ENCODE measurements at places on chromosomes 3 and 15.

- no peak for DNase-seq
These were observed 32.2 kb downstream of the RPLP1 start for GRCh38 chr15:69484837-69485236.

GRCh38 chr3:42688016-42688415, 2.7 kb downstream of the KLHL40 start:
- no peak for DNase-seq

DNA sequence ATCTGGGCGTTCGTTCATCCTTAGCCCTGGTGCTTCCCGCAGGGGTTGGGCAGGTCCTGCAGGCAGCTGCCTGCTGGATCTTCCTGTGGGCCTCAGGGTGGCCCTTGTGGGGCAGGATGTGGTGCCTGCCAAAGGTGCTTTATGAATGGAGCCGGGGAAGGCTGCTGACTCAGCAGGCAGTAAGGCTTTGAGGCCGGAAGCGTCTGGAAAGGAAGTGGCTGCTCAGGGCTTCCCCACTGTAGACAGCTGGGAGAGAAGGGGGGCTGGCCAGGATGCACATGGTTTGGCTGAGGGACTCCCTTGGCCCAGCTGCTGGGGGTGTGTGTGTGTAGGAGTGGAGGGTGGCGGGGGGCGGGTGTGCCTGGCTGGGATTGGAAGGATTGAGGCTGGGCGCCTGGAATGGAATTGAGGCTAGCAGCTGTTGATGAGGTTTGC, 12.9 kb downstream of the CD276 start:
- peak; percentile 94 for DNase-seq

GRCh38 chr3:189702066-189702646, 71.0 kb downstream of the TP63 start:
- DNase-seq, result no peak

GRCh38 chr3:71859123-71859519, 74.2 kb upstream of the PROK2 start:
- peak; percentile 39 for DNase-seq

- no peak for DNase-seq
These were observed 18.1 kb downstream of the ANXA2 start for GRCh38 chr15:60379525-60380274.

- DNase-seq, result no peak
These were observed 1133.8 kb downstream of the TUSC7 start for GRCh38 chr3:117843356-117843755.

DNA sequence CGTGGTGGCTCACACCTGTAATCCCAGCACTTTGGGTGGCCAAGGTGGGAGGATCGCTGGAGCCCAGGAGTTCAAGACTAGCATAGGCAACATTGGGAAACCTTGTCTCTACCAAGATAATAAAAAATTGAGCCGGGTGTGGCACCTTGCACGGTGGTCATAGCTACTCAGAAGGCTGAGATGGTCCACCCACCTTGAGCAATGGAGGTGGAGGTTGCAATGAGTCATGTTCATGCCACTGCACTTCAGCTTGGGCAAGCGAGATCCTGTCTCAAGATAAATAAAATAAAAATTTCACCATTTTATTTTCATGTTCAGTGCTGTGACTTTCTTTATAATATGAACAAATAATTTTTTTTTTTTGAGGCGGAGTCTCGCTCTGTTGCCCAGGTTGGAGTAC, 12.5 kb downstream of the MAPK6 start:
- DNase-seq, result no peak

- DNase-seq, result no peak
These were observed 65.9 kb upstream of the LCTL start for GRCh38 chr15:66631616-66632263.

GRCh38 chr3:123075359-123075758, 8.5 kb downstream of the PDIA5 start:
- no peak for DNase-seq

GRCh38 chr15:81174125-81174791, 22.4 kb upstream of the IL16 start:
- DNase-seq, result no peak

DNA sequence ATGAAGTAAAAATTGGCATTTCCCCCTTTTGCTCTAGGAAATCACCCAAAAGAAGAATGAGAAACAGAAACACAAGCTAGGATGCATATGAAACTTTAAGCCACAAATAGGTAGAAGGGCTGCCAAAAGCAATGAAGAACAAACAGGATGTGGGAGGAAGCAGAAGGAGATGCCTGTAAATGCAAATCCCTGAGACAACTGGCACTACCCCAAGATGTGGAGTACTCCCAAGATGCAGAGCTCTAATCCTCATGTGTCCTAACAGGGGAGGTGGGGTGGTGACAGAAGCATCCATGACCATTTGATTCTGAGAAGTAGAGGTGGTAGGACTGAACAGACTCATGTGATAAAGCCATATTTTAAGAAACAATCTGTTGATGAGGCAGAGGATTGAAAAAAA, 31.9 kb upstream of the ZNF280D start:
- peak; percentile 7 for DNase-seq

GRCh38 chr3:134369231-134369741, 5.0 kb downstream of the AMOTL2 start:
- no peak for DNase-seq

- DNase-seq, result no peak
These were observed 125.6 kb downstream of the CD47 start for GRCh38 chr3:107965136-107965655.

- DNase-seq, result no peak
These were observed 4.1 kb upstream of the P4HTM start for GRCh38 chr3:48985831-48986376.

DNA sequence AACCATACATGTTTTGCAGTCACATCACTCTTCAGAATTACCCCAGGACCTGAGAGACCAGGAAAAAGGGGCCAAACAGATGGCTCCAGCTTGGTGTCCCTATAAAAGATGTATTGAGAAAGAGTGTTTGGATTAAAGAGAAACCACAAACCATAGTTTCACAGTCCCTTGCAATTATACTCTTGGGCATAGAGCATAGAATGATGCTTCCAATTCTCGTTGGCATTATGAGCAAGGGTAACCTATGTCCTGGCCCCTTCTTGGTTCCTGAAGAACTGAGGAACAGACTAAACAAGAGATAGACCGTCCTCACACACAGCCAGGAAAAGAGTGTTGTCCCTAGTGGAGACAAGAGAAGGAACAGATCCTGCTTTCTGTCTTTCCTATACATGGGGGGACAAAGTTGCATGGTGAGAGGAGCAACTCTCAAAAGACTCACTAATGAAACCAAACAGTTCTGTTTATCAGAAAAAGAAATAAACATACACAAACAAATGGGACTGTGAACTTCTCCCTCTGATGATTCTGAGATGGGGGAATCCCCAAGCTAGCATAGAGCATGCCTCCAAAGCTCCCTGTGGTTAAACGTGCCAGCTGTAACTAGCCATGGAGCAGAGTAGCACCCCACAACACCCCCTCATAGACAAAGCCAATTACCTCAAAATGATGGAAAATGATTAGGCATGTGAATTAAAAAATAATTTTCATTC, 908.6 kb downstream of the NTRK3 start:
- no peak for DNase-seq

GRCh38 chr3:152717252-152717651, 117.7 kb upstream of the P2RY1 start:
- no peak for DNase-seq

DNA sequence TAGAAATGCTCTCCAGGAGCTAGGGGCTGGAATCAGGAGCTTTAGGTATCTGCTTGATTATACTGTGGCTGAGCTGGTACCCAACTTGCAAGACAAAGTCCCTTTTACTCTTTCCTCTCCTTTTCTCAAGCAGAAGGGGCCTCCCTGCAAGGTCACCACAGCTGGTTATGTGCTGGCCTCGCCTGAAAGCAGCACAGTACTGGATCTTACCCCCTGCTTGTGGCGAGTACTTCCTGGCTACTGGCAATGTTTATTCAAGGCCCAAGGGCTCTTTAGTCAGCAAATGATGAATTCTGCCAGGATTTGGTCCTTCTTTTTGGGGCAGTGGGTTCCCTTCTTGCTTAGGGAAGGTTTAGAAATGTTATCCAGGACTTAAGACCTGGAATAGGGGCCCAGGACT, 234.6 kb downstream of the RAP2B start:
- DNase-seq, result no peak

- no peak for DNase-seq
These were observed 834.5 kb upstream of the NECTIN3 start for GRCh38 chr3:110236976-110237610.

- peak; percentile 48 for DNase-seq
These were observed 458 bp downstream of the MCF2L2 start for GRCh38 chr3:183427876-183428446.

GRCh38 chr3:168138421-168138820, 42.7 kb upstream of the GOLIM4 start:
- no peak for DNase-seq

DNA sequence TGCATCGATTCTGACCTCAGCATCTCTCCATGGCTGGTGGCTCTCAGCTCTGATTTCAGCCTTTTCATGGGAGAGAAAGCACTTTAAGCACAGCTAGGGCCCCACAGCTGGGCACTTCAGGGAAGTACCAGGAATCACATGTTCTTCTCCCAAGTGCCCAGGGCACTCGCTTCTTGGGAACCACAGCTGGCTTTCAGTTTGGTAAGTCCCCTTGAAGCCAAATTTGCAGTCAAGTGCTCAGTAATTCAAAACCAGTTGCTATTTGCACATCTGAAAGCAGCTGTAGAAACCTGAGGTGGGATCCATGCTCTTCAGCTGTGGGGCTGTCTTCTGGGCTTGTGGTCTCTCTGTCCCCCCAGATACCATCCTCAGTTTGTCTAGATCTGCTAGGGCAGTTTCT, 12.8 kb downstream of the GABRA5 start:
- no peak for DNase-seq

DNA sequence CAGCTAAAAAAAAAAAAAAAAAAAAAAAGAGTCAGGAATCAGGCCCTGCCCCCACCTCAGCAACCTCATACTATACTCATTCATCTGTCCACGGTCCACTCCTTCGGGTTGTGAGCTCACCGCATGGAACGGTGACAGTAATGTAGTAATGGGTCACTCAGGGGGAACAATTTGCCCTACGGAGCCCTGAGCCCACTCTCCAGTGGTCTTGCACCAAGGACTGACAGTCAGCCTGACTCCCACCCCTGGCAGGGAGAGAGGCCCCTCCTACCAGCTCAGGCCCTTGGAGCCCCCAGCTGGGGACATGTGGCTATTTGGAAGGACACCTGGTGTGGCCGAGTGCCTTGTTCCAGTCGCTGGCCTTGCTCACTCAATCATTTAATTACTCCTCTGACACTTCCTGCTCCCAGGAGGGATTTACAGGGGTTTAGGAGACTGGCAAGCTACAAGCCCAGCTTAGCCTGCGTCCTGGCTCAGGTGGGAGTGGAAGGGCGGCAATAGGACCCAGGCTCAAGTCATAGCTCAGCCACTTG, 19.9 kb upstream of the CACNA2D2 start:
- DNase-seq, result no peak

- DNase-seq, result peak; percentile 76
These were observed 3.9 kb upstream of the DNASE1L3 start for GRCh38 chr3:58214484-58215316.

- DNase-seq, result no peak
These were observed 119.3 kb downstream of the LRRK1 start for GRCh38 chr15:101038327-101039003.
